ENCODE measurements at places on chromosomes 3 and 15. TPM values are rescaled to one million over a fixed set of nuclear protein-coding genes. Genes with fewer than 3 reads are reported as not detected.

GRCh38 chr15:59388670-59389069 lies 16.0 kb upstream of the MYO1E start:
- H3K4me1 ChIP-seq: peaks cover 29% of the 10 kb centered on the region
- no peaks in the 10 kb centered on the region for H3K27me3 ChIP-seq
- H3K4me3 ChIP-seq: no peak overlapping the region
- H3K27ac ChIP-seq: peak overlapping the region; percentile 46
- peaks cover 4% of the 10 kb centered on the region for H3K36me3 ChIP-seq

- no peak overlapping the region for H3K27ac ChIP-seq
- H3K4me1 ChIP-seq: no peaks in the 10 kb centered on the region
Measured at GRCh38 chr15:80660119-80660518, 35.0 kb upstream of the ABHD17C start.

- no peaks in the 10 kb centered on the region for H3K4me1 ChIP-seq
- no peak for DNase-seq
- no peak overlapping the region for H3K27ac ChIP-seq
- H3K36me3 ChIP-seq: no peaks in the 10 kb centered on the region
- H3K27me3 ChIP-seq: peaks cover 6% of the 10 kb centered on the region
Measured at GRCh38 chr3:170642882-170643601, 57.2 kb upstream of the SLC7A14 start.

DNA sequence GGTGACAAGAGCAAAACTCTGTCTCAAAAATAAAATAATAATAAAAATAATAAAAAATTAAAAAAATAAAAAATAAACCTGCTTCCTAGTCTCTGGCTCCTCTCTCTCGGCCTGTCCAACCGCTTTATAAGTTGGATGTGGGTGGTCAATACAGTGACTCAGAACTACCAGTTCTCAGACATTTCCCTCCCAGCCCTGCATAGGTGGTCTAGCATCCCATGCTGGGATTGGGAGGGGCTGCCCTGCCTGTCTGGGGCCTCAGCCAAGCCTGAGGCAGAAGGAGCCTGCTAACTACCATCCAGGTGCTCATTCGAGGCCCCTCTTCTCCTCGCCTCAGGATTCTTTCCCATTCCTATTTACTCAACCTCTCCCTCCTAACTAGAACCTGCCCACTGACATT lies 33.3 kb upstream of the BLM start:
- H3K27ac ChIP-seq: peak overlapping the region; percentile 27
- peaks cover 12% of the 10 kb centered on the region for H3K36me3 ChIP-seq
- H3K27me3 ChIP-seq: no peaks in the 10 kb centered on the region
- peaks cover 44% of the 10 kb centered on the region for H3K4me1 ChIP-seq
- peak; percentile 26 for DNase-seq

DNA sequence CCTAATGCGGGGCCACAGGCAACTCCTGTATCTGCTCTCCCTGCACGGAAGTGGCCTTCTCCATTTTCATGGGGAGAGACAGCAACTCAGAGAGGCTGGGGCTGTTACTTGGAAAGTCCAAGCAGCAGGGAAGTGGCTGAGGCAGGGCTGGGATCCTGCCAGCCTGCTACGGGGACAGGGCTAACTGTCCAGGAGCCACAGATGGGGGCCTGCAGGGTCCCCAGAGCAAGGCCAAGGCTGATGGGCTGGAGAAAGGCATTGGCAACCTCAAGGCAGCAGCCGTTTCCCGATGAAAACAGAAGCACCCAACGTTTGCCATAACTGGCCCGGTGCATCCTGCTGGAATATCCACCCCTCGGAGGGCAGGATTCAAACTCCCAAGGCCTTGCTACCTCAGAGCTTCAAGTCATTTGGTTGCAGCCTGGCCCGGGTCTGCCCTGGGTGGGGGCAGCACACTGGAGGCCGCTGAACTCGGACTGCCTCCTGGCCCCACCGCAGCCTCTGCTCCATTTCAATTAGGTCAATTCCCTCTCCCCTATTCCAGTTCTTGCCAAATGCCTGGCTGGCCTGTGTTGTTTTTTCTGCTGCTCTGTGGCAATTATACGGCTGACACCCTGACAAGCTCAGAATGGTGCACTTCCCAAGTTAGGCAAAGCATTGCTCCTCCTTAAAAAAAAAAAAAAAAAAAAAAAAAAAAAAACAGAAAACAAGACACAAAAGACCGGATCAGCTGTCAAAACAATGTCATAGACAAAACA lies 143.5 kb downstream of the NUP210 start:
- no peak for DNase-seq
- no peak overlapping the region for H3K4me3 ChIP-seq
- H3K27ac ChIP-seq: no peak overlapping the region
- H3K4me1 ChIP-seq: peaks cover 2% of the 10 kb centered on the region

DNA sequence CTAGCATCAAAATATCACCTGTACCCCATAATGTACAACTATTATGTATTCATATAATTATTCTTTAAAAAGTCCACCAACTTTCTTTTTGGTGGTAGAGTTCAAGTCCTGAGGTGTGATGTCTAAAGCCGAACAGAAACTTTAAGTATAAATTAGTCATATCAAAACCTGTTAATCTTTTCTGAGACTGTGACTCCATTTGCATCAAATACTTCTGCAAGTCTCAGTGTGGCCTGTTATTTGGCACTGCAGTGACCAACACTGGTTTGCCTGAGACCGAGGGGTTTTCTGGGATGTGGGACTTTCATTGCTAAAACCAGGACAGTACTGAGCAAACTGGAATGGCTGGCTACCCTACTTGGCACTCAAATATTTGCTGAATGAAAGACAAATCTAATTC lies 7.3 kb downstream of the NGLY1 start:
- H3K27ac ChIP-seq: no peak overlapping the region
- peaks cover 13% of the 10 kb centered on the region for H3K4me1 ChIP-seq

DNA sequence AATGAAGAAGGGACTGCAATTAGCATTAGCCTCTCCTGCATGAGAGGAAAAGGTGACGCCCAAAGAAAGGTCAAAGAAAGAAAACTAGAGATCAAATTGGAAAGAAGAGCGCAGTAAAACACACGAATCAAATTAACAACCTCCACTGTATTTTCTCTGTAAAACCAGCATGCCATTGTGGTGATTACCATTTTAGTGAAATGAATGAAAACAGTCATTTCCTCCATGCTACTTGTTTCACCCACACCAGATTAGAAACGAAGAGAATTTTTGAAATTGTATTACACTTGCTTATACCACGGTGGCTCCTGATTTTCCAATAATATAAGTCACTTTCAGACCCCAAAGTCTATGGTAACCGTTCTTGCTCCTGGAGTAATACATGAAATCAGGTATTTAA lies 71.6 kb downstream of the SUMF1 start:
- H3K27ac ChIP-seq: peak overlapping the region; percentile 17
- H3K36me3 ChIP-seq: peaks cover 41% of the 10 kb centered on the region
- H3K27me3 ChIP-seq: no peaks in the 10 kb centered on the region
- peaks cover 36% of the 10 kb centered on the region for H3K4me1 ChIP-seq
- no peak overlapping the region for H3K4me3 ChIP-seq

DNA sequence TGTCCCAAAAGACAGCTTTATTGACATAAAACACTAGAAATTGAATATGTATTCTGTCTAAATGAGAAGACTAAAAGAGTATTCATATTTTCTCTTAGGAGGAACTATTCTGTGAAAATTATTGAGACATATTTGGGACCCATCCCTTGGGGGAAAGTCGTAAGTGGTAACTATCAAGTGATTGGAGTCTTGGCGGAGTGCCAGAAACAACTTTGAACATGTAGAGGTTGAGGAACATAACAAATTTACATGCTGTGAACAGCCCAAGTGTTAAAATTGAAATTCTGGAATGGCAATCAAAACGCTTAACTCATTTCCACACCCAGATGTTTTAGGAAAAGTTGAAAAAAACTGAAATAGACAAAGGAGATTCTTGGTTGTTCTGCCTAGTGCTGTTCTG lies 1034.6 kb downstream of the NSUN3 start:
- no peak overlapping the region for H3K27ac ChIP-seq
- H3K36me3 ChIP-seq: no peaks in the 10 kb centered on the region
- H3K27me3 ChIP-seq: no peaks in the 10 kb centered on the region
- H3K4me1 ChIP-seq: no peaks in the 10 kb centered on the region
- no peak overlapping the region for H3K4me3 ChIP-seq

- H3K36me3 ChIP-seq: no peaks in the 10 kb centered on the region
- no peak overlapping the region for H3K4me3 ChIP-seq
- no peaks in the 10 kb centered on the region for H3K4me1 ChIP-seq
- H3K27me3 ChIP-seq: peaks cover 8% of the 10 kb centered on the region
- DNase-seq: no peak
Measured at GRCh38 chr15:81899730-81900129, 146.1 kb downstream of the MEX3B start.

- peak overlapping the region; percentile 85 for H3K4me3 ChIP-seq
- H3K36me3 ChIP-seq: no peaks in the 10 kb centered on the region
- H3K27me3 ChIP-seq: peaks cover 47% of the 10 kb centered on the region
- H3K27ac ChIP-seq: peak overlapping the region; percentile 36
- DNase-seq: no peak
- H3K4me1 ChIP-seq: peaks cover 15% of the 10 kb centered on the region
Measured at GRCh38 chr3:171809611-171809860, 747 bp downstream of the PLD1 start.

DNA sequence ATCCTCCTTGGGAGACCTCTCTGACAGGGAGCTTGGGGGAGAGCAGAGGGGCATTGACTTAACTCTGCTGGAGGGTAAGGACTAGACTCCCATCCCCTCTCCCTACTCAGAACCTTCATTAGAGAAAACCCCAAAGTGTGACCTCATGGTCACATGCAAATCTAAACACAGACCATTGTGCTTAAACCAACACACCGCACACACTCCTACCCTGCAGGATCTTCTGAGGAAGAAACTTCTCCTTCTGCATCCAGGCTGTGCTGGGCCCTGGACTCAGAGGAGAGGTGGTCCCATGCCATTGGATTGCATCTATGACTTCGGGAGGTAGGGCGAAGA lies 805 bp upstream of the PARP16 start:
- peaks cover 29% of the 10 kb centered on the region for H3K4me1 ChIP-seq
- peak overlapping the region; percentile 75 for H3K4me3 ChIP-seq
- peaks cover 9% of the 10 kb centered on the region for H3K36me3 ChIP-seq
- peak overlapping the region; percentile 83 for H3K27ac ChIP-seq

- H3K4me3 ChIP-seq: no peak overlapping the region
- no peaks in the 10 kb centered on the region for H3K4me1 ChIP-seq
- no peak for DNase-seq
- H3K27ac ChIP-seq: no peak overlapping the region
Measured at GRCh38 chr3:153855772-153856171, 265.4 kb upstream of the ARHGEF26 start.

DNA sequence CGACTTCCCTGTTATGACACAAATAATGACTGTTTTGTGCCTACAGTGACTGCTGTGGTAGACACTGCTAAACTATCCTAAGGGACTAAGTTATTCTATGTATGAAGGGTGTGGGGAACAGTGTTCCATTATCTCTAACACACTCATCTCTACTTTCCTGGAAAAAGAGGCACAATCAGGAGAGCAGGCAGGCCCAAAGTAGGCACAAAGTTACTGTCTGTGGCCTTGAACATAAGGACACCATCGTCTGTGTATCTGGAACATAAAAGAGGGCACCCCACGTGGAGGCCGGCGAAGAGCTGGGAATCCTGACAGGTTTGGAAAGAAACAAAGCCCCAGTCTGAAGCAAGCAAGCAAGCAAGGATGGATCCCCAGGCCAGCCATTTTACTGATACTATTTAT lies 1.5 kb downstream of the ABCC5 start:
- H3K4me3 ChIP-seq: peak overlapping the region; percentile 33
- H3K4me1 ChIP-seq: peaks cover 18% of the 10 kb centered on the region
- no peak overlapping the region for H3K27ac ChIP-seq
- H3K36me3 ChIP-seq: peaks cover under 1% of the 10 kb centered on the region
- H3K27me3 ChIP-seq: peaks cover 9% of the 10 kb centered on the region

- H3K4me1 ChIP-seq: no peaks in the 10 kb centered on the region
- H3K36me3 ChIP-seq: no peaks in the 10 kb centered on the region
- no peaks in the 10 kb centered on the region for H3K27me3 ChIP-seq
- no peak overlapping the region for H3K4me3 ChIP-seq
- DNase-seq: no peak
Measured at GRCh38 chr3:21621181-21621651, 129.8 kb downstream of the ZNF385D start.

DNA sequence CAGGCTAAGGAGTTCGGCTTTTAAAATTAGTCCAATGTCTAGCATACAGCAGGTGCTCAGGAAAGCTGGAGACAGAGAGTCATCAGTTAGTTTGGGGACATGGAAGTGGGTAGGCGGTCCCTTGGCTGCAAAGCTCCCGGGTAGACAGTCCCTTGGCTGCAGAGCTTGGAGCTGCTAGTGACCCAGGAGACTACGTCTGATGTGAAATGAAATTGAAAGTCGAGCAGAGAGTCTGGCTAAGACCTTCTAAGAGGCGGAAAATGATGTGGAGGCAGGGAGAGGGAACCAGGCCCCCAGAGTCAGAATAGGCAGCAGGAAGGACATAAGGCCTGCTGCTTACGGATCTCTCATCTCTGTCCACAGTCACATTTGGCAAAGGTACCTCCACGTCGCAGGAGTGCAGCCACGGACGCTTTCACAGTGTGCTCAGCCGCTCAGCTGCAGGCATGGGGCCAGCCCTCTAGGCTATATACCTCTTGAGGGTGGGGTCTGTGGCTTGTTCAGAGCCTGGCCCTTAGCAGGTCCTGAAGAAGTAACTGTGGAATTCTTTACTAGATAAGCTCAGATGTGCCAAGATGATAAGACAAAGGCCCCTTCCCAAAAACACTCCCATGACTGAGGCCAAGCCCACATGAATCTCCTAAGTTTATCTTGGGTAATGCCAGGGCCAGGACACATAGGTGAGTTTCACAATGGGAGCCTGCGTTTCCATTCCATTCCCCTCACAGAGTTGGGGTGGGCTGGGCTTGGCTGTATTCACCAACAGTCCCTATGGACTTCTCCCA lies 131.7 kb downstream of the XXYLT1 start:
- H3K4me1 ChIP-seq: no peaks in the 10 kb centered on the region
- no peak overlapping the region for H3K4me3 ChIP-seq
- no peaks in the 10 kb centered on the region for H3K27me3 ChIP-seq
- H3K27ac ChIP-seq: no peak overlapping the region

DNA sequence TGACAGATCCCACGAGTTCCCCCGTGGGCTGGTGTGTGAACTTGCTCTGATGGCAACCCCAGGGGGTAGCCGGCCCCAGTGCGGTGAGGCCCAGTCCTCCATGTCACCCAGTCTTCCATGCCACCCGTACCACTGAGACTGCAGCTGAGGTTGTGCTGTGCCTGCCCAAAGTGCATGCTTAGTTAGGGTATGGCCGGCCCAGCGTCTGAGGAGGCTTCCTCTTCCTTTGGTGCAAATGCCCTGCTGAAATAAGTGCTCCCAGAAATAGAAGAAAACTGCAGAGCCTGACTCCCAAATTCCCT lies 31.5 kb downstream of the MGLL start:
- no peak overlapping the region for H3K4me3 ChIP-seq
- H3K36me3 ChIP-seq: no peaks in the 10 kb centered on the region
- no peak overlapping the region for H3K27ac ChIP-seq
- DNase-seq: no peak

DALRD3 gene
- total RNA-seq: 29.9 TPM

OCA2 gene
- total RNA-seq: not detected

CFAP44 gene
- total RNA-seq: 9.3 TPM

BCHE gene
- not detected for total RNA-seq

REC114 gene
- not detected for total RNA-seq

CPLX3 gene
- 0.17 TPM for total RNA-seq

CAMK1 gene
- 25.2 TPM for total RNA-seq

IL17RB gene
- 0.31 TPM for total RNA-seq

FBXW12 gene
- not detected for total RNA-seq

EXOG gene
- total RNA-seq: 22.8 TPM
